ENCODE measurements at places on chromosomes 6 and 20.

DNA sequence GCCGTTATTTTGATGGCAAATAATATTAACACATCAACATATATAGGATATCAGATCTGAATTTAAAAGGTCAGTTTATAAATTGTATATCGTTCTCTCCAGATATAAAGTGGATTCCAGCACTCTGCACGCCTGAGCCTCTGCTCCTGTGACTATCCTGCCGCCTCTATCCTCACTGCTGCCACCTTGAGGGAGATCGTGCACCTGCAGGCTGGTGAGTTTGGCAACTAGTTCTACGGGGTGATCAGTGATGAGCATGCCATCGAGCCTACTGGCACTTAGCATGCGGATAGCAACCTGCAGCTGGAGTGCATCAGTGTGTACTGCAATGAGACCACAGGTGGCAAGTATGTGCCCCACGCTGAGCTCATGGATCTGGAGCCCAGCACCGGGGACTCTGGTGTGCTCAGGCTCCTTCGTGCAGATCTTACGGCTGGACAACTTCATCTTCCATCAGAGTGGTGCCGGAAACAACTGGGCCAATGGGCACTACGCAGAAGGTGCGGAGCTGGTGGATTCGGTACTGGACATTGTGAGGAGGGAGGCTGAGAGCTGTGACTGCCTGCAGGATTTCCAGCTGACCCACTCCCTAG is 84.9 kb downstream of the FBXO5 start:
- peak; percentile 72 for DNase-seq

- DNase-seq: peak; percentile 90
These were observed 21.2 kb downstream of the TGM2 start for GRCh38 chr20:38143646-38144554.

GRCh38 chr20:57791178-57791962 is 81.6 kb upstream of the PMEPA1 start:
- DNase-seq: no peak

DNA sequence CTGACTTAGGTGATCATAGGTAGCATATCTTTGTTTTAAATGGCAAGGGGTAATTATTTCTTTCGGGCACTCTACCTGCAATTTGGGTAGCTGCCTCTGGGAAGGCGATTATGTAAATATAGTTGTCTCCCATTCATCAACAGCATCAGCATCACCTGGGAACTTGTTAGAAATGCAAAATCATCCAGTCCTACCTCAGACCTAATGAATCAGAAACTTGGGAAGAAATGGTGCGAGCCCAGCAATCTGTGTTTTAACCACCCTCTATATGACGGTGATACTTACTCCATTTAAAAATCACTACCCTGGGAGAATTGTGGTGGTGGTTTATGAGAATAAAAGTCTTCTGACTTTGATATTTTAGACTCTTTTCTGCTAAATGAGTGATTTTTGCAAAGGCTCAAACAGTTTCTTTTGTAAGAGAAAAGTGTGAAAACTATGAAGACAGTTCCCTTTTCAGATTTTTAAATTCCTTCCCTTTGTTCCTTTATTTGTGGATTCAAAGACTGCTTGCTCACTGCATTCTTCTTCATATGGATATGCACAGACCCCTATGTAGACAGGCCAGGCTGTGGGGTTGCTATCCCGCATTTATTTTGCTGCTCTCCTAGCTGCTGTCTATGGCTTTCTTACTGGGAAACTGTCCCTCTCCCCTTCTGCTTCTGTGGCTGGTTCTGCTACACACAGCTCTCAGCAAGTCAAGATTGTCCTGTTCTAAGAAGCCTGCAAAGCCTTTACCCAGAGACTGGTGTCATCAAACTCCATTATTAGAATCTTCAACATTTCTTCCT is 365.3 kb downstream of the RNF144B start:
- no peak for DNase-seq

DNA sequence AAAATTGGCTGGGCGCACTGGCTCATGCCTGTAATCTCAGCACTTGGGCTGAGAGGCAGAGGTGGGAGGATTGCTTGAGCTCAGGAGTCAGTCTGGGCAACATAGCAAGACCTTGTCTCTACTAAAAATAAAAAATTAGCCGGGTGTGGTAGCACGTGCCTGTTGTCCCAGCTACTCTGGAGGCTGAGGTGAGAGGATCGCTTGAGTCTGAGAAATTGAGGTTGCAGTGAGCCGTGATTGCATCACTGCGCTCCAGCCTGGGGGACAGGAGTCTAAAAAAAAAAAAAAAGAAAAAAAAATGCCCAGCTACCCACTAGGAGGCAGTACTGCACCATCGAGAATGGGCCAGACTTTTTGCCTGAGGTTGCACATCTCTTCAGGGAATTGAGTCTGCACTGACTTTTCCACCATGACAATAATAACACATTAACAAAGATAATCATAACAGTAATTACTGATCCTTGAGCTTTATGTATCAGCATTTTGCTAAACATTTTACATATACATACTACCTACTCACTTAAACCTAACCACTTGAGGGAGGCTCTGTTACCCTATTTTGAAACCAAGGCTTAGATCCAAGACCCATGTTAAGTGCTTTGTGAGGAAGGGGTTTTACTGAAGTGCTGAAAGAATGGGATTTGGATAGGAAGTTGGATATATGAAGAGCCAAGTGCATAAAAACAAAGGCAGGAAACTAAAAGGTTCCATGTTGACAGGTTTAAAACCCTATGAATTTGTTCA is 21.0 kb downstream of the SRSF3 start:
- DNase-seq: peak; percentile 49

- no peak for DNase-seq
These were observed 52.6 kb upstream of the SMIM29 start for GRCh38 chr6:34301408-34301807.

GRCh38 chr6:162798546-162799266 is 70.9 kb downstream of the PACRG start:
- no peak for DNase-seq

DNA sequence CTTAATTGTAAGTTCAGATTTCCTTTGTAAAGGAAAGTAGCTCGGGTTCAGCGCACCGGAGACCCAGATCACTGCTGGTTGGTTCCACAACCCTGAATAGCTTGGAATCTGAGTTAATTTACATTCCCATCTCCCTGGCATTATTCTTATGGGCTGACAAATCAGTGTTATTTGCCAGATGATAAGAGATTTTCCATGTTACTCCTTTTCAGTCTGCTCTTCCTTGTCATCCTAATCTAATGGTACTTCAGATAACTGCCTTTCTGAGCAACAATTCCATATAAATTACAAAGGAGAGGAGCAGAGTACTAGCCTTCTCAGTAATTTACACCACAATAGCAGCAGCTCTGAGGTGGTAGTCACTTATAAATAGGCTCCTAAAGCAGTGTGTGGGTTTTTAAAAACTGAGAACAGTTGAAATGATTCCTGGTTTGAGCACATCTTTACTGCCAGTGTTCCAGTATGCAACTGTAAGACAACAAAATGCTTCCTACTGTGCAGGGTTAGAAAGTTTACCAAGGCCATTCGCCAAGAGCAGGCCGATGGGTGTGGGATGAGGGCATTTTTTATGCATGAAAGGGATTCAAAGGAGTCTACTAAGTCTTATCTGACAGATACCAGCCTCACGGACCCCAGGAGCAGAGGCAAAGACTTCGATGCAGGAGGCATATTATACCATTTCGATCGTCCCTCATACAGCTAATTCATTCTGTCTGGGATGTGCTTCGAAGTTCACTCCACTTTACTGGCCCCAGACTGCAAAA is 89.7 kb downstream of the NDUFAF5 start:
- DNase-seq: no peak

GRCh38 chr6:107237992-107238660 is 122.8 kb upstream of the BEND3 start:
- peak; percentile 14 for DNase-seq

- peak; percentile 55 for DNase-seq
These were observed 21.7 kb downstream of the VPS52 start for GRCh38 chr6:33249732-33250630.

- peak; percentile 15 for DNase-seq
These were observed 576 bp upstream of the RRP36 start for GRCh38 chr6:43020847-43021246.

DNA sequence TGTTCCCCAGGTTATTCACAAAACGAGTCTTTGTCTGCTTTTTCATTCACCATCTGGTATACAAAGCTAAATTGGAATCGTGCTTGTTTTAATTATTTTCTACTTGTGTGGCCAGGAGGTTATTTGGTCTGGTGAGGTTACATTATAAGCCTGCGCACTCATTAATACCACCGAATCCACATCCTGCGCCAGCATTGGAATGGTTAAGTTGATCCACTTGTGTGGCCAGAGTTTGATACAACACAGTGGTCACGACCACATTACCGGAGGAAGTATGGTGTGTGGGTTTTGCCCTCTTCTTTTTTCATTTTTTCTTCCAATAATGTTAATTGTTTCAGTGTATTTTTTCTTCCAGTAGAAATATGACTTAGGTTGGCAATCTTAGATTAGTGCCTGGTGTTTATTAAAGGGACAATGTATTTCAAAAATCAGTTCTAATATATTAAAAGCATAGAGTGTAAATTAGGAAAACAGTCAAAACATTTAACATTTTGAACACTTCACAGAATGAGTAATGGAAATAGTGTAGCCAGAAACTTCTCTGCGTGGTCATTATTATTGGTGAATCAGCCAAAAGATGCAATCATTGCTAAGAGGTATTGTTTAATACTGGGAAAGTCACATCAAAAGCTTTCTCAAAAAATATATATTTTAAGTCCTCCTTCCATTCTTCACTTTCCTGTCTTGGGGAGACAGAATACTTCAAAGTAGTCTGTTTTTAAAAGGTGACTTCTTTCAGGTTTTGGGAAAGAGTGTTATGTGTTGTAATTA is 84.5 kb downstream of the JARID2 start:
- DNase-seq: no peak

DNA sequence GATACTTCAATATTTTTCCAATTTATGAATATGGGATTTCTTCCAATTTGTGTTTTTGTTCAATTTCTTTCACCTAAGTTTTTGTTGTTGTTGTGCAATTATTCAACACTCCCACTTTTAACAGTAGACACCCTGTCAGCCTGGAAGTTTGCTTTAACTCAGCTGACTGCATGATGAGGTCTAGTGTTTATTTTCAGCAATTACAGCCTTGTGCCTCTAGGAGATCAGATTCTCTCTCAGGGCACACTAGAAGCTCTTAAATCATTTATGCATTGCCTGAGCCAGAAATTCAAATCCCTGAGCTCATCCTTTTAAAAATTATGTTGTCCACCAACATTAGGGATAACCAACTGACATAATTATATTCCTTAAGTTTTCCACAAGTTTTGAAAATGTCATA is 85.7 kb downstream of the MRAP2 start:
- DNase-seq: no peak

DNA sequence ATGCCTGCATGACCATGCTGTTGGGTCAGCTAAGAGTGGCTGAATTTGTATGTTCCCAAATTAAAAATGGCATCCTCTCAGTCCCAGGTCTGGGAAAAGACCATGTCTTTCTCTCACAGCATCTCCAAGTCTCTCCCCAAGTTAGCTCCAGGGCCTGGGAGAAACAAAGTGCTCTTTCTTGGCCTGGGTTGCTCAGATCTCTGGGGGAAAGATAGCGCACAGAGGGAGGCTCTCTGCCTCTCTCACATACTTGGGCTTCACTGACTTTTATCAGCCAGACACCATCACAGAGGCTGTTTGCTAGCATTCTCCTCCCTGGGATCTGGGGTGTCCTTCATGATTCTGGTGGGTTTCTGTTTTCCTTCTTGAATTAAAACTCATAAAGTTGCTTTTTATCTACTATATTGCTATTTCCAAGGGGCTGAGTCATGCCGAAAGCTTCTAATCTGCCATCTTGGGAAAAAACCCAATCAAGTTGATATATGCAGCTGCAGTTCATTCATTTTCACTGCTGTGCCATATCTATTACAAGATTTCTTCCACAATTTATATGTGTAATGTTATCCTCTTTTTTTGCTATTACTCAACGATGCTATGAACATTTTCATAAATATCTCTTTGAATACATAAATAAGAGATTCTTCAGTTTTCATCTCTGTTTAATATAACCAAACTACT is 190.2 kb downstream of the MOXD1 start:
- DNase-seq: no peak

DNA sequence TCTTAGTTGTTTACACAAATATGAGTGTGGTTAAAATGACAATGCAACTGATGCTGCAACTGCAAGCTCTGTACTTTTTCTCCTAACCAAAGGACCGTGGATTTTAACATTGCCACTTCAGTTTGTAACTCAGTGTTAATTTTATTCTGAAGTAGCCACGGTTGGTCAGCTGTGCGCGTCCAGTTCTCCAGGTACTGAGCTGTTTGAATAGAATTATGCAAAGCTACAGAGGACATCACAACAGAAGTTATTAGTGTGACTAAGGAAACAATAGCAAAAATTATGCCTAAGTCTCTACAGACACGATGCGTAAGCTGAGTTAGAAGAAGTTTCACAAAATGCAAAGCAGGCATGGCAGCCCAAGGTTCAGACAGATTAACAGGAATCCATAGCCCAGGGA is 4.4 kb upstream of the ABHD12 start:
- no peak for DNase-seq

DNA sequence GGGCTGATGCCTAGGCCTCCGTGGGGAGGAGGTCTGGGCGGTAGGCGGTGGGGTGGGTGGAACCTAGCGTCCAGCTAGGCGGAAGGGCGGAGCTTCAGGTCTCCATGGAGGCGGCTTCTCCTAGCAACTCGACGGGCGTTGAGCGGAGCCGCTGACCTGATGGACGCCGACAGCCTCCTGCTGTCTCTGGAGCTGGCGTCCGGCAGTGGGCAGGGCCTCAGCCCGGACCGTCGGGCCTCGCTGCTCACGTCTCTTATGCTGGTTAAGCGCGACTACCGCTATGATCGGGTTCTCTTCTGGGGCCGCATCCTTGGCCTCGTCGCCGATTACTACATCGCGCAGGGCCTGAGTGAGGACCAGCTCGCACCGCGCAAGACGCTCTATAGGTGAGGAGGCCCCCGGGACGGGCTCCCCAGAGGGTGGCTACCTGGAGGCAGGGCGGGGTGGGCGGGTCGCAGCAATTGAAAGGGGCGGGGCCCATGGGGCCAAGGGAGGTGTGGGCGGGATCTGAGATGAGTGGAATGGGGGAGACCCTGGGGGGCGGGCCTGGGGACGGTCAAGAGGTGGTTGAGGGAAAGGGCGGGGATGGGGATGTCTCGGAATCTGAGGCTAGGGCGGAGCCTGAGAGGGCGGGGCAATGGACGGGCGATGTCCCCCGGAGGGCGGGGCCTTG is at the start of gene RSPH9:
TSS of gene RSPH9 (plus strand) at position 97 of the 673 bp plus-strand sequence. CDS start at position 160, 63 bp downstream.
- no peak for DNase-seq

- DNase-seq: no peak
These were observed 190.6 kb upstream of the TCF21 start for GRCh38 chr6:133698272-133698671.

GRCh38 chr20:22411627-22412450 is 172.5 kb downstream of the FOXA2 start:
- DNase-seq: no peak

DNA sequence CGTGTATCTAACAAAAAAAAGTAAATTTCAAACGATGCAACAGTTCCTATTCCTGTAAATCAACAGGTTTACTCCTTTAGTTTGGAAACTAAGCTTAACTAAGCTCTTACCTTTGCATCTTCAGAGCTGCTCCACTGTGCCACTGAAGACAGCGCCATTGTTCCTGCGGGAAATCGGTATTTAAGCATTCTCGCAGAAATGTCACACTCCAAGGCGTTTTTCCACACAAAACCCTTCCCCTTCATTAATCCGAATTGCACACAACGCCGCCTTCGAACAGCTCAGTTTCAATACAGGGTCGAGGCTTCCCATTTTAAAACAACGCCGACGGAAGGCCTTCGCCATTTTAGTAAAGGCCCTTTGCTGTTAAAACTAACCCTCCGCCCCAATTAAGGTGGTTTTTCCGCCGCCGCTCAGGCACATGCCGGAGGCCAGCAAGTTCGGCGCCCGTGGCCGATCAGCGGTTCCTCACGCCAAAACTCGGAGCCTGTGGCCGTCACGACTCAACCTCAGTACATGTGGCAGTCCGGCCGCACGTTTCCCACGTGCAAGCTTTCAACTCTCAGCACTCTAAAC is 35.4 kb upstream of the SYNCRIP start:
- no peak for DNase-seq
